ENCODE measurements at places on chromosomes 16 and 17.
A peak's percentile ranks its signal among the peaks of the same experiment; 100 is the strongest.

DNA sequence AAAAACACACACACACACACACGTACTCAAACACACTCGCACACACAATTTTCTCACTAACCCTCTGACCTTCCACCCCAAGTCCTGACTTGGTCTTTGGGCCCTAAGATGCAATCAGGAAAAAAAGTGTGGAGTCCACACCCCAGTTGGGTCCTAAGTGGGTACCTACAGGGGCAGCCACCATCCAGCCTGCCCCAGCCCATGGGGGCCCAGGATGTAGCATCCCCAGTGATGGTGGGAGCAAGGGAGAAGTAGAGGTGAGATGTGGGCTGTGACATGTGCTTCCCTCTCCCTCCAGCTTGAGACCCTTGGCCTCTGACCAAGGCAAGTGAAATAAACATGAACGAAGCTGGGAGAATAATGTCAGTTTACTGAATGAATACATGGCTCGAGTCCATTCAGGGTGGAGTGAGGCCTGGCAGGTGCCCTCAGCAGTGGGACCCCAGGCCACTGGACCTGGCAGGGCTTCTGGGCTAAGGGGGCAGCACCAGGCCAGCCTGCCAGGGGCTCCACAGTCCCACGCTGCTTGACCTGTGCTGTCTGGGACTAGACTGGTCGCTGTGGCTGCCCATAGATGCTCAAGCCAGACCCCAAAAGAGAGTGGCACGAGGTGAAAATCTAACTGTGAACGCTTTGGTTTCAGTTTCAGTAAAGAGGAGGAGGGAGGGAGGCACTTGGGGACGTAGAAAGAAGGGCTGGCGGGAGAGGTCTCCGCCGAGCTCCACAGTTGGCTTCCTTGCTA lies 73.7 kb downstream of the MRC2 start:
- DNase-seq: no peak

DNA sequence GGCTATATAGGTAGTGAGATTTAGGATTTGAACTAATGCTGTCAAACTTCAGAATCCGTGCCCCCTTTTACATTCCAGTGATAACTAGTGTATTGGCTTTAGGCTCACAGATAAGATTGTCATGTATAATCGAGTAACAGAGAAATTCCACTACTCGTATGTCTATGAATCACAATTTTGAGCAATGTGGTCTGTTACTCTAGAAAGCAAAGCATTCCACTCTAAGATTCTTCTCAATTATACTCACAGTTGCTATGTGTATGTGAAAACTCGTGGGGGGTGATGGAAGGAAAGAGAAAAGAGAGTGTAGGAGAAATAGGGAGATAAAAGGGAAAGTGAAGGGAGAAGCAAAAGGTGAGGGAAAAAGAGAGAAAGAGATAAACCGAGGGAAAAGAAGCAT lies 1175.1 kb upstream of the GOT2 start:
- no peak for DNase-seq

- no peak for DNase-seq
These were observed 358.1 kb downstream of the KCNJ2 start for GRCh38 chr17:70527364-70527888.

- DNase-seq: no peak
These were observed 1.9 kb upstream of the MLX start for GRCh38 chr17:42564815-42565522.

DNA sequence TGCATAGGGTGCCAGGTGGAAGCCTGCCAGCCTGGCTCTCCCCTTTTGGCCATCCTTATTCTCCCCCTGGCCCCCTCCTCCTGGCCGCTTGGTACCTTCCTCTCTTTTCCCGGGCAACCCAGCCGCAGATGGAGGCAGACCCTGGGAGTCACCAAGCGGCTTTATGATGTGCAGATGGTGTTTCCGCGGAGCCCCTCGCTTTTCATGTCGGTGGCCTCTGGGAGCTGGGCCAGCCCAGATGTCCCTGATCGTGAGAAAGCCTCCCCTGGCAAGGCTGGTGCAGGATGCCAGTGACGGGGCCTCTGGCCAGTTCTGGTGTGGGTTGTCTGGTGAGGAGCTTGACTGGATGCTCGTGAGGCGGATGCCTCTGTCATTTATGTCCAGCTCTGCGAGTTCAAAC lies 18.0 kb upstream of the BRD7 start:
- no peak for DNase-seq

DNA sequence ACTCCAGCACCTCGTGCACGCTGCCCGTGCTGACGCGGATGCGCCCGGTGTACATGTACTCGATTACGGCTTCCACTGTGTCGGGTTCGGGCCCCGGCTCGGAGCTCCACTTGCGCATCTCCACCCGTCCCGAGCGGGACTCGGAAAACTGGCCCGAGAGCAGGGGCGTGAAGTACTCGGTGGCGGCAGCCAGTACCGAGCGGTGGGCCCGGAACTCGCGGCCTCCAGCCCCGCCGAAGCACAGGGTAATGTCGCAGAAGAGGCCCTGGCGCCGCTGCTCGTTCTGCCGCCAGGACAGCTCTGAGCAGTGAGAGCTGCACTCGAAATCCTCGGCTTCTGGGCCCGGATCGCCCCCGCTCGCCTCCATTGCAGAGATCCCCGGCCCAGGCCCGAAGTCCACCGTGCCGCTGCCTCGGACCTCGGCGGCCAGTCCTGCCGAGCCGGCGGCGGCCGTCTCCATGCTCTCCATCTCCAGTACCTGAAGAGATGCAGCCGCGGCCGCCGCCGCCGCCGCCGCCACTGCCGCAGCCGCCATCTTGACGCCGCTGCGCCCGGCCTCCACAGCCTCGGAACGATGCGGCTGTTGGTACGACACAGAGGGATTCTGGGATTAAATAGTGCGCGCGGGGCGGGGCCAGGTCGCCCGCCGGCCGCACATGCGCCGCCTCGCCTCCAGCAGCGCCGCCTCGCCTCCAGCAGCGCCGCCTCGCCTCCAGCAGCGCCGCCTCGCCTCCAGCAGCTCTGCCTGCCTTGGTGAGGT lies at the start of gene KLHL11:
TSS of gene KLHL11 (minus strand) at position 588 of the 760 bp plus-strand sequence. CDS start at position 535, 53 bp downstream.
- peak; percentile 57 for DNase-seq

Measured in stimulated activated CD4-positive, alpha-beta T cell treated with anti-CD3 and anti-CD28 coated beads, Interleukin-1b, Interleukin-23, amount 100 ng/mL, for 24 hours (primary cell).